Stimulated activated CD4-positive, alpha-beta T cell treated with anti-CD3 and anti-CD28 coated beads, Interleukin-1b, Interleukin-23, amount 100 ng/mL, for 1 hour (primary cell): ENCODE measurements at places on chromosomes 3 and 15.

DNA sequence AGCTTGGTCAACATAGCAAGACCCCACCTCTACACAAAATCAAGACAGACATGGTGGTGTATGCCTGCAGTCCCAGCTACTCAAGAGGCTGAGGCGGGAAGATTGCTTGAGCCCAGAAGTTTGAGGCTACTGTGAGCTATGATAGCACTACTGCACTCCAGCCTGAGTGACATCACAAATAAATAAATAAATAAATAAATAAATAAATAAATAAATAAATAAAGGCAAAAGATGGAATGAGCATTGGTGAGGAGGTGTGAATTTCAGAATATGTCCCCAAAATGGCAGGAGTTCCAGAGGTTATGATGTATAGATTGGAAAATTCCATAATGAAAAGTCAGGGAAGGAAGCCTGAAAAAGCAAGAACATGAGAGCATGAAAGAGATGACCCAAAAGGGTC lies 249.9 kb downstream of the MEX3B start:
- DNase-seq = no peak

DNA sequence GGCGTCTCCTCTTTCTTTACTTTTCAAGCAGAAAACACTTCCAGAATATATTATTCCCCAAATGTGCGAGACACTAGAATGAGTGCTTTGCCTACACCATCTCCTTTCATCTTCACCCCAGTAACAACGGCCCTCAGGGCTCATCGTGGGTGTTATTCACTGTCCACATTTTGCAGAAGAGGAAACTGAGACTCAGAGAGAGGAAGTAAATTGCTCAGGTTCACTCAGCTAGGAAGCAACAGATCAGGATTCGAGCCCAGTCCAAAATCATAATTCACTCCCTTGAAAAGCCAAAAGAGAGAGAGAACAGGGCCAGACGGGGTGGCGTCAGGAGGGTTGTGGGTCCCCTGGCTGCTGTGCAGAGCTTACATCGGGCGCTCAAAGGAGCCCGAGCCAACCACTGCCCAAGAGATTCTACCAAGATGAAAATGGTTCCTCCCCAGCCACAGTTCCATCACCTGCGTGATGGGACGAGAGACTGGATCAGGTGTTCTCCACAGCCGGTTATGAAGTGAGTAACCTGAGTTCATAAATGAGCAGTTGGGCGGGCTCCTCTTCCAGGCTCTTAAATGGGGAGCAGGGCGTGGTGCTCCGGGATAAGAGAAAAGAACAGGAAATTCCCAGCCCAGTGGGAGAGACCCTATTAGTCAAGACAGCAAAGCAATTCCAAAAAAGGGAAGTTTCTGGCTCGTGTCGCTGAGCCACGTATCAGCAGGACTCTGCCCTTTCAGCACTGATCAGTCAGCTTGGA lies 48.6 kb upstream of the FLNB start:
- DNase-seq = no peak

DNA sequence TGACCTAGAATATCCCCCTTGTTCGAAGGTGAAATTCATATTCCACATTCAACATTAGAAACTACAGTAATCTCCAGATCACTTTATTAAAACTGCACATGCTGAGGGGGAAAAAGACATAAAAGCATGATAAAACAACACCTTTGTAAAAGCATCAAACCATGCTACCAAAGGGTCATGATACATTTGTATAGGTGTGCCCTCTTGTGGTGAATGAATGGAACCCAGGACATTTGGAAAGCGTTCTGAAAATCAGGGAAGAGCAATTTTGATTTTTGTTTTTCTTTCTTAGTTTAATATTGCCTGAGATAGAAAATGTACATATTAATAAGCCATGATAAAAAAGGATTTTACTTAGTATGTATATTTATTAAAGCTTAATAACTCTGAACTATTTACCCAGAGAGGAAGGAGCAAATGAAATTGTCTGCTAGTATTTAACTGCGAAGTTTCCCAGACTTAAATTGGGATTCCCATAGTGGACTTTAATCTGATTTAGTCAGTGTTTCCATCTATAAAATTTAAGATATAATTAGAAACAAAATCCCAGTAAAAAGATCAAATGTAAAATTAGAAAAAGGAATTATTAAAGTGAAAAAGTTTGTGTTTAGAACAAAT lies 105.8 kb upstream of the ARL6 start:
- no peak for DNase-seq

DNA sequence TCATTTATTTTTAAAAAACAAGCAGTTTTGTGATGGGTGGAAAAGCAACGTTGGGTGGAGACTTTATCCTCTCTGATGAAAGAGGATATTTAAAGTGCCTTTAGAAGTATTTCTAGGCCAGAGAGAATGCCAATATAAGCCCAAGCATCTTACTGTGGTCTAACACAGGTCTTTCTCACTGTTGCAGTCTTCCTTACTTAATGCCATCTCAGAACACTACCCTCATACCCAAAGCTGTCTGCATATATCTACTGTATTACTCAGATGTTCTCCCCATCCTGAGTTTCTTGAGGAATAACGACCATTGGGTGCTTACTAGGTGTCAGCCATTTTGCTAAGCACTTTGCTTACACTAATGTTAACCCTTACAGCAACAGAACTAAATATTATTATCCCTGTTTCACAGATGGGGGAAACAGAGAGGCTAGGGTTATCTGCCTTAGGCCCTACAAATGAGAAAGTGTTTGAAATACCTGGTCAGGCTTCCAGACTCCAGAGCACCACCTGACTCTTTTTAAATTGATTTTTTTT lies 29.8 kb upstream of the EBLN2 start:
- no peak for DNase-seq

- DNase-seq = no peak
These were observed 116.2 kb upstream of the LSAMP start for GRCh38 chr3:116561529-116561928.

DNA sequence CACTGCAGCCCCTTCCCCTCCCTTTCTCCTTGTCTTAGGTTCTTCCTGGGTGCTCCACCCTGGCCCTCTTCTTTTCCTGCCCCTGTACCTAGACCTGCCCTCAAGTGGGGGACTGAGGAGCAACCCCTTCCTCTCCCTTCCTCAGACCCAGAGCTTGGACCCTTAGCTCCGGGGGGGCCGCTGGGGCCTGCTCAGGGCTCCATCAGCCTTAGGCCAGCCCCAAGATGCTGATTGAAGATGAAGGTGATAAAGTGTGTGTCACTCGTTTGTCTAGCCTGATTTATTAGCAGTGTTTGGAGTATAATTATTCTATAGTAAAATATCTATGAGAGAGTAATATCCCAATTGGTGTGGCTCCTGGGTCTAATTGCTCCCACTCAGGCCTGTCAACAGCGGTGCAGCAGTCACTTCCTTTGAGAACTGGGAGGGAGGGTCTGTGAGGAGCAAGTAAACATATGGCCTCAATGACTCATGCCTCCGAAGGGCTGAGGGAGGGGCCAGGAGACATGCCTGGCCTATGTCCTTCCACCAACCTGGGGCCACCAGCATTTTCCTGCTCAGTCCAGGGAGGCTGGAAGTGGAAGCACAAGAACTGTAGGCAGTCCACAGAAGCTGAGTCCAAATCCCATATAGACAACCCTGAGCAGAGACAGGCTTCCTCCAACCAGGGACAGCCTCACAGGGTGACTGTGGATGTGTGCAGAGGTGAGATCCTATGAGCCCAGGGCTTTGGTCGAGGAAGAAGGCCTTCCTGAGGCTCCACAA lies 123.2 kb downstream of the DNAJB8 start:
- no peak for DNase-seq

GRCh38 chr3:43028678-43029490 lies 49.8 kb downstream of the GASK1A start:
- DNase-seq = no peak

DNA sequence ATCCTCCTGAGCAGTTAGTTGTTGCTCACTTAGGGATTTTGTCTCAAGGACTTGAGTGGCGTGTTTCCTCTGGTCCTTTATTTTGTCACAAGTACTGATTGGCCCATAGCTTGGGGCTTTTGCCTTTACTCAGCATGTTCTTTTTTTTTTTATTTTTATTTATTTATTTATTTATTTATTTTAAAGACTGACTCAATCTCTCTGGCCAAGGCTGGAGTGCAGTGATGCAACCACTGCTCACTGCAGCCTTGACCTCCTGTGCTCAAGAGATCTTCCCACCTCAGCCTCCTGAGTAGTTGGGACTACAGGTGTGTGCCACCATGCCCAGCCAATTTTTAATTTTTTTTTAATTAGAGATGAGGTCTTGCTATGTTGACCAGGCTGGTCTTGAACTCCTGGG lies 223.9 kb upstream of the TPM1 start:
- no peak for DNase-seq

DNA sequence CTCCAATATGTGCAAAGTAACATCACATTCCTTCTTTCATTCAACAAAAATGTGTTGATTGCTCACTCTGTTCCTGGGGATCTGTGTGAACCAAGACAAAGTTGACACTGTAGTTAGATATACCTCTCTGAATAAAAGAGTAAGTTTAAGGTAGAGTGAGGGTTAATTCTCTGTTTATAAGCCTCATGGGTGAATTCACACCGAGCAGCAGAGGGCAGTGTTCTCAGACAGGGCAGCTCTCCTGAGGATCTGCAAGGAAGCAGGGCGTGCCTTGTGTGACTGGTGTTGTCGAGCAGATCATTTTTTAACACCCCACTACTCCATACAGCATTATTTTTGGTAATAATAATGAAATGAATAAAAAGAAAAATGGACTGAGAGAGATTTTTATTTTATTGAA lies 34.4 kb downstream of the PAQR9 start:
- no peak for DNase-seq

DNA sequence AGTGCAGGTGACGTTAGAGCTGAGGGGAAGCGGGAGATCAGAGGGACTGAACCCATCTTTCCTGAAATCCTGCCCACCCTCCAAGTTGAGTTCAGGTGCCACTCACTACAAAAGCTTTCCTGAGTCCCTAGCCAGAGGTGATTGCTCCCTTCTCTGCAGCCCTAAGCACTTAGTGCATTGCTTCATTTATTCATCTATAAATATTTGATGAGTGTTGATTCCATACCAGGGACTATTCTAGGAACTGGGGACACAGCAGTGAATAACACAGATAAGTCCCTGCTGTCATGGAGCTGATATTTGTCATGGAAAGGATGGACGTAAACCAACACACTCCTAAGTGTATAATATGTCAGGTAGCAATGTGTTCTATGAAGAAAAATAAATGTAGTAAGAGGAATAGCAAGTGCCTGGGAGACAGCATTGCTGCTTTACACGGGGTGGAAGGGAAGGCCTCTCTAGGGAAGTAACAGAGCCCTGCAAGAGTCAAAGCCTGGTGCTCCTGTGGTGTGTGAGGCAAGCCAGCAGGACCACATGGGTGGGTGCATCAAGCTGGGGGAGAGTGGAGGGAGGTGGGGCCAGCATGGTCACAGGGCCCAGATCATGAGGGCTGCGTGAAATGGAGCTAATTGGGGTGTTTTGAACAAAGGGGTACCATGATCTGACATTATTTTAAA lies 18.6 kb downstream of the ALPK3 start:
- DNase-seq = no peak
